ENCODE measurements at places on chromosomes 12 and 14.

DNA sequence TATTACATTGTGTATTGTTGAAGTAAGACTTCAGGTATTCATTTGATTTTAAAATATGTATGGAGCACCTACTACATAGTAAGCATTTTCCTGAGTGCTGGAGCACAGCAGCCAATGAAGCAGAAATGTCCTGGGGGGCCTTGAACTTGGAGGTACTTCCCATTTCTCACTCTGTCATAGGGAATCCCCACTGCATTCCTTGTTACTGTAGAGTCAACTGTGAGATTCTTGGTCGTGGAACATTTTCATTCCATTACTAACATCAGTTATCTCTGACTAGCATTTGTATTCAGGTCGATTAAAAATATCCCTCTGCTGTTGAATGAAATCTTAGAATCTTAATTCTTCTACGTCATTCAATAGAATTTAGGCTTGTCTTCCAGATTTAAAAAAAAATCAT is 66.7 kb downstream of the PDE3A start:
- no peak for DNase-seq

DNA sequence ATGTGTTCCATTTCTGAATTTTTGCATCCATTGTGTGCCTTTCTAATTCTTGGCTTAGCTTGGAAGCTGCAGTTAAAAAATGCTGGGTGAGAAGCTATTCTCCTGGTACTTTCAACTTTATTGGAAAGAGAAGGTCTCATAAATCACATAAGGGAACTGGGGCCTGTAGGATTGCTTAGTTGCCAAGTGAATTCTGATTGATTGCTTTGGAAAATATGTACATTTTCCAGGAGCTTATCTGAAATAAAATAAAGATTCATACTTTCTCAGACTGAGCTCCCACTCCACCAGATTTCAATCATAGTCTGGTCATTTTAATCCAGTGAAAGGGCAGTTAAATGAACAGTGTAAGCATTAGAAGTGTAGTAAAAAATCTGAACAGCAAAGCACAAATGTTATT is 50.0 kb upstream of the PRICKLE1 start:
- DNase-seq = no peak

GRCh38 chr12:11576104-11576503 is 73.4 kb upstream of the ETV6 start:
- DNase-seq = peak; percentile 41

DNA sequence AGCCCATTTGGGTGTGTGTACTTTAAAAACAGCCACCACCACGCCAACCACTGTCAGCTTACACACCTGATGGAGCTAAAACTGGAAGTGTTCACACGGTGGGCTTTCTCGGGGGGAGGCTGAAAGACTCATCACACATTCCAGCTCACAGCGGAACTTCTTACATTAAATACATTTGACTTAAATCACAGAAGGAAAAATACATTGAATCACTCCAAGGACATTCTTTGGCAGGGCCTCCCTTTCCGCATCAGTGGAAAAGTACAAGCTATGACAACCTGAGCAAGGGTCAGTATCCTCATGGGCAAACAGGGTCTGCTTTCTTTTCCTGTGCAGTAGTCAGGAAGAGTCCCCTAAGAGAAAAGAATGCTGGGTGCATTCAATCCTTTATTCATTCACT is 31.0 kb upstream of the TC2N start:
- no peak for DNase-seq
